ENCODE measurements at places on chromosomes 1 and 21.

DNA sequence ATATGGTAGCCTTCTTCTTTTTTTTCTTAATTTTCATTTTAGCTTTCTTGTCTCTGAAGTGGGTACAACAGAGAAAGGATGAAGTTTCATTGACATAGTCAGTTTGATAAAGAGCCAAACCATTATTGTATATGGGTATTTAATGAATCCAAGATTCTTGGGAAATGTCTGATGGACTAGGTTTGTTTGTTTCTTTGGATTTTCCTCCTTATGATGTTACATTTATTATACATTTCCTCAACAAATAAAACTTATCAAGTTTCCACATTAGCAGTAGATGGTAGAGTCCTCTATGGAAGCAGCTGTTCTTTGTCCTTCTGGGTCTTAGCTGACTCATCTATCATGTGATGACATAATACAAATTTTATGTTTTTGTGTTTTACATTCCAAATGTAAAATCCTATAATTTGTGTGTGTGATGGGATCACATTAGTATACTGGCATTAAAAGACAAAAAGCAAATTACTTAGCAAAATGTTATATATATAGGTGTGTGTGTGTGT, 6.0 kb downstream of the COL24A1 start:
- DNase-seq: no peak

- no peak for DNase-seq
Measured at GRCh38 chr1:61872206-61872605, 129.9 kb downstream of the PATJ start.

DNA sequence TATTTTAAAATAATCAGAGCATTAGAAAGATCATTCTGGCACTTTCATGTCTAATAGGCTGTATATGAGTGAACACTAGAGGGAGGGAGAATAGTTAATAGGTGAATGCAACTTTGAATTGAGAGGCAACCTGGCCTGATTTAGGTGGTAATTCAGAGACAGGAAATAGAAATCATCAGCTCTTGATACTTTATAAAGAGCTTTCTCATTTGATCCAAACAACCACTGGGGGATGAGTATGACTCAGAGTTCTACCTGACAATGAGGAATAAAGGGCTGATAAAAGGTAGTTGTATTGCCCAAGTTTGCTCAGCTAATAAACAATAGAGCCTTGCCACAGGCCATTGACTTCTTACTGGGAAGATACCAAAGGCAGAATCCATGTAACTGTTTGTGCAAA, 5.2 kb upstream of the FAM89A start:
- DNase-seq: no peak

GRCh38 chr1:47725511-47725991, 271.6 kb downstream of the TRABD2B start:
- no peak for DNase-seq

GRCh38 chr1:9326596-9326995, 33.9 kb downstream of the SPSB1 start:
- no peak for DNase-seq

- peak; percentile 36 for DNase-seq
Measured at GRCh38 chr1:59029411-59030167, 245.7 kb upstream of the JUN start.

- DNase-seq: no peak
Measured at GRCh38 chr1:233509526-233509925, 104.4 kb upstream of the KCNK1 start.

DNA sequence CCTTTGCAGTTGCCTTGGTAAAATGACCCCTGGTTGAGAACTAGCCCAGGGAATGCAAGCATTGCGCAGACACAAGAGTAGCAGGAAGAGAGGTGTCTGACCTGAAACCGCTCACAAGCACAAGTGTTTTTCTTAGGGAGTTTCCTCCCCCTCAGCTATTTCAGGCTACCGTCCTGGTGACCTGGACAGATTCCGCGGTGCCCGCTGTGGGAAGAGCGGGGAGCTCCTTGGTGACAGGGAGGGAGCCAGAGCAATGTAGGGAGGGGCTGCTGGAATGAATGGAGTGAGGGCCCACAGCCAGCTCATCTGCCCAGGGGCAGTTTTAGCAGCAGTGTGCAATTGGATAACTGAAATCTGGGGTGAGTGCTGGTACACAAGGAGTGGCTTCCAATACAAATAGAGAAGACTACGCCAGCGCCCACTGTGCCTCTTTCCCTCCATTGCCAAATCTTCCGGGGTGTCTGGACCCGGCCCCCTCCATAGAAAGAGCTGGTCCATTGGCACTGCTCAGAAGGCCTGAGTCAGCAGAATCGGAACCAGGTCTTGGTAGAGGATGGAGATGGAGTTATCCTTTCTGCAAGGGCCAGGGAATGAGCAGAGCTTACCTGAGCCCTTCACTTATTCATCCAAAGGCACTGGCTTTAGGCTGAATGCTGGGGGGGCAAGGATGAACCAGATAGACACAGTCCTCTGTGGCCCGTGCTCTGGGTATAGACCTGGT, 82.8 kb downstream of the TRABD2B start:
- DNase-seq: no peak

- DNase-seq: no peak
Measured at GRCh38 chr1:86507935-86508582, 38.8 kb upstream of the CLCA4 start.

DNA sequence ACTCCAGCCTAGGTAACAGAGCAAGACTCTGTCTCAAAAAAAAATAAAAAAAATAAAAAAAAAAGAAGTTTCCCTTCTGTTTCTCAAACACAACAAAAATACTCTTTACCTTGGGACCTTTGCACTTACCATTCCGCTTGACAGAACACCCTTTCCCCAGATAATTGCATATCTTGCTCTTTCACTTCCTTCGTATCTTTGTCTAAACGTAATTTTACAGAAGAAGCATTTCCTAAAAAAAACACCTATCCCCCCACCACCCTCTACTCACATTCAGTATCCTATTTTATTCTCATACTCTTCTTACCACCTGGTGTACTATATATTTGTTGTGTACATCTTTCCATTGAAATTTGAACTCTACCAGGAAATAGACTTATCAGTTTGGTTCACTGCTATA, 32.7 kb downstream of the ASH1L start:
- DNase-seq: no peak

- no peak for DNase-seq
Measured at GRCh38 chr1:8463144-8463927, 145.4 kb downstream of the SLC45A1 start.

DNA sequence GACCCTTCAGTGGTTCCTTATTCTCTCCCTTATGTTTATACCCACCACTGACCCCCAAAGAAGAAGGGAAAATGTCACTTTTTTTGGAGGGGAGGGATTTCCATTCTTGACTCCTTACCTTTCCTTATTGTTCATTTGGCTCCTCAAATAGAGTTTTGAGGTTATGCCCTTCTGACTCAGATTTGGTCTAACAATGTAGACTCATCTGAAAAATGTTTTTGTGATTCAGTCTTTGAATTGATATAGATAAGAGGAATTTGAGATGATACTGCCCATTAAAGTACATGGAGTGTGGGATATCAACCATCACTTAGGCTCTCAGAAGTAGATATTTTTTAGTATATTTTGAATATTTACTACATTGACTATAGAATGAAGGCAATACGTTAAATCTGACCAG, 16.1 kb downstream of the USP1 start:
- DNase-seq: no peak

DNA sequence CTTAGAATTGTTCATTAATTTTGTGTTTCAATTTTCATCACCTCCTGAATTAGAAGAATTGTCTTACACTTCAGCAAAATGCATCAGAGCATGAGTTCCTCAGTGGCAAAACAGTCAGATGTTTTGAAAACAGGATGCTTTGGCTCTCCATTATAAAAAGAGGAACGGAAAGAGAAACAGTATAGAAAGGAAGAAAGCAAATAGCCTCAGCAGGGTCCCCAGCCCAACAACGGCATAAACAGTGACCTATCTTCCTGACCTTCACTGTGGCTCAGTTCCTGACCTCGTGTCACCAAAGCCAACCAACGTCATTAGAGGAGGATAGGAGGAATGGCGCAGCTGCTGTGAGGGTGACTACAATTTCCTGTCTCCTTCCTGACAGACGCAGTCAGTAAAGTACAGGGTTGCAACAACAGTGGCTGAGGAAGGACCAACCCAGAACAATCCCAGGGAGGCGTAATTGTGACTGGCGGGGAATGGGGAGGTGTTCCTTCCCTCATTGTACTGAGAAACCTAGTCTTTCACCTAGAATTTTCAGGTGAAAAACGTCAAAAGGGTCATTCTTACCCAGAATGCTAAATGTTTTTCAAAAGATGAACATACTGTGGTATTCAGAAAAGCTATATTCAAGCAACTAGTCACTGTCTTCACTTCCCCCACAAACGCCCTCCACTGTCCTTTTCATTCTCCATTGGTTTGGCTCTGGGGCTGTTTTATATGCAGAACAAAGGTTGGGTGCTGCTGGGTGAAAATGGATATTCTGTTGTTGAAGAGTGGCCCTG, 197.9 kb upstream of the SGIP1 start:
- DNase-seq: no peak

DNA sequence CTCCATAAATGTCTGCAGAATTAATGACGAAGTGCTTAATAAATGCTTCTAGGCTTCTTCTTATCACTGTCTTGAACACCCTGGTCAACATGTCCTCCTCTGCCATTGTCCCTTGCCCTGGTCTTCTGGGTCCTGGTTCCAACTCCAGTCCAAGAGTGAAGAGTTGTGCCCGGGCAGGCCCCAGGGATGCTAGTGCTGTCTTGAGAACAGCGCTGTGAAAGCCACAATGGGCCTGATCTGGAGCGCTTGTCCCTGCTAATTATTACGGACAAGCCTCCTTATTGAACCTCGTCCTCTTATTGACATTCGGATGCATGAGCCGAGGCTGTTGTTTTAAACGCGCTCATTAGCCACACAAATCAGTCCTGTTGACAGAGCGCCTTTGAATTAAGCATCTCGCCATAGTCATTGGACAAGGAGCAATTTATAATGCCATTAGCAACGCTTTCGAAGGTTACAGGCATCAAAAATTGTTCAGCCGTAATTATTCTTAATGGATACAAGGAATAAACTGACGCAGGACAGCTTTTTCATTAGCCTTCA, 211.6 kb upstream of the POU3F1 start:
- DNase-seq: no peak

- DNase-seq: no peak
Measured at GRCh38 chr1:14495996-14496395, 102.5 kb upstream of the KAZN start.

DNA sequence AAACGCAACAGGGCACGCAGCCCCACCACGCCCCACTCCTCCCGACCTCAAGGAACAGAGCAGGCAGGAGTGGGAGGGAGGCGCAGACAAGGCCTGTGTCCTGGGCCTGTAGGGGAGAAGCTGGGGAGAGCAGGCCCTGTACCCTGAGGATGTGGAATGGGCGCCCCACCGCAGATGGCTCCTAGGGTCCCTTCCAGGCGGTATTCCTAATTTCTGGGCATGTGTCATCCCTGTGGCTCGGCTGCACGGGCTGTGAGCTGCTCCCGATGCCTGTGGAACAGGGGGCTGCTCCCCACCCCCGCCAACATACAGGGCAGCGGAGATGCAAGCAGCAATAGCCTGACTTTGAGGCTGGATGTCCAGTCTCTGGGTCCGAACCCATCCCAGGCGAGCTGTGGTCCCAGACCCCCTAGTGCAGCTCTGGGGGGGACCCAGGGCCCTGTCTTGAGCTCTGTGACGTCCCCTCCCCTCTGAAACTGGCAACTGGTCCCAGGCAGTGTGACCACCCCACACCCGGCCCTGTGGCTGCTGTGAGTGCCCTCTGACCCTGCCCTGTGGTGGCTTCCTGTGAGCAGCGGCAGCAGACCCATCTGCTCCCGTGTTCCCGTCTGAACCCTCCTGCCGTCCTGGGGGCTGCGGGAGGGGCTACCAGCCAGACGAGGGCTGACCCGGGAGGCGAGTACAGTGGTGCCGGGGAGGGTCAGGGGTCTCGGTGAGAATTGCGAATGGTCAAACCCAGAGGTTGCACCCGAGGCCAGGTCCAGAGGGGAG, 13.9 kb upstream of the COL6A2 start:
- no peak for DNase-seq

- DNase-seq: peak; percentile 75
Measured at GRCh38 chr1:207084701-207085180, 3.9 kb upstream of the C4BPB start.

GRCh38 chr1:10529765-10530164, 55.0 kb downstream of the PEX14 start:
- DNase-seq: no peak

DNA sequence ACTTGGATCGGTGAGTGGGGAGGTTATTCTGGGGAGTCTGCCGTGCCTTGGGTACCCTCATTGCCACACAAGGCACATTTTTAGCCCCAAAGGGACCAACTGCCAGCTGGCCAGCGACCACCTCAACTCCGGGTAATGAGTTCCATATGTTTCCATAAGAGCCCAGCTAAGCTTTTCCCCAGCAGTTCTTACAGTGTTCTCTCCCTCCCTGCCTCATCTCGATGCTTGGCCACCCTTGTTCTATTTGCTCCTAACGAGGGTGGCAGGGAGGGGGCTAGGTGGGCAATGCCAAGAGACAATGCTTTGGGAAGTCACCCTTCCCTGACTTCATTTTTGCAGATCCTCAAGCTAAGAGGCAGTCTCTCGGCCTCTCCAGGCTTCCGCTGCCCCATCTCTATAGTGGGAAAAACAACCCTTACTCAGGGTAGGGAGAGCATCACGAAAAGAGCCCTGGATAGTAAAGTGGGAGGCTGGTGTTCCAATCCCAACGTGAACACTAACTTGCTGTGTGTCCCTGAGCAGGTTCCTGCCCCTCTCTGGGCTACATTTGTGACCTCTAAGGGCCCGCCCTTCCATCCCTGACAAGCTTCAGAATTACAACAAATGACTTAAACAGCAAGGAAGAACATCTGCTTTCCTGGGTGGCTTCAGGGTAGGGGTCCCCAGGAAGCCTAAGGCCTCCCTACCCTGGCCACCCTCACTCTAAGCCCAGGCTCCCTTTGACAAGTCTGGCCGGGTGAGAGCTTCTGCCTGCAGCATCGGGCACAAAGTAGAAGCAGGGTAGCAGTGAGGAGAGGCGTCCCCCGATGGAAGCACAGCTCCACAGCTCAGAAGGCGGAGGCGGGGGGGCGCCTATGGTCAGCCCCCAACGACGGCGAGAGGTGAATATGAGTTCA, 5.8 kb downstream of the ID3 start:
- no peak for DNase-seq

DNA sequence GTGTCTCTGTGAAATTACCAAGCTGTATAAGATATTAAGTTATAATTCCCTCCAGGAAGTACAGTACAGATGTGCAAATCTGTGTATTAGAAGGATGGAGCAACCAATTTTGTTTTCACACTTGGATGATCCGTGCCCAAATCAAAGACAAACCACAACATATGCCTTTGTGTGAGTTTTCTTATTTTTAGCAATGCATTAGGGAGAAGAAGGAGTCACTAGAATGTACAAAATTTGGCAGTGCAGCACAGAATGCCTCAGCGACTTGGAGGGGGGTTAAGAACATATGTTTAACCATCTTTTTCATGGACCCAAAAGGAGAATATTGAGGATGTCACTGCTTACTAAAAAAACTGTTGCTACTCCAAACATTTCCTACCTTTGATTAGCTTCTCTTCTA, 45.3 kb downstream of the DAB1 start:
- no peak for DNase-seq

DNA sequence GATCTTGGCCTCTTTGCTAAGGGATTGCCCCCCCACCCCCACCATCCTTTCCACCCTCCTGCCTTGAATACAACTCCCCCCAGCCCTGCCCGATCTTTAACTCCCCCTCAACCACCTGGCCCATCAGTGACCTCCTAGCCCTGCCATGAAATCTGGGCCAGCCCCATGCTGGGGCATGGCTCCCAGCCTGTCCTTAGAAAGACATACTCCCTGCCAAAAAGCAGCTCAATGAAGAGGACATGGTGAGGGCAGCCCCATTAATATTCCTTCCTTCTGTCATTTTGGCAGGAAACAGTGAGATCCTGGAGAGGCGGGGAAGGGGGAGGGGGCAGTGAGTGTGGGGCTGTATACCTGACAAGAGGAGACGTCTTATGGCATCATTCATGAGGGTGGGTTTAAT, 66.8 kb upstream of the DISP3 start:
- no peak for DNase-seq
